ENCODE measurements at places on chromosomes 4 and X. TPM values are rescaled to one million over a fixed set of nuclear protein-coding genes. Genes with fewer than 3 reads are reported as not detected.
A peak's percentile ranks its signal among the peaks of the same experiment; 100 is the strongest.

- DNase-seq, result no peak
These were observed 46.4 kb upstream of the PARM1 start for GRCh38 chr4:74886484-74886883.

DNA sequence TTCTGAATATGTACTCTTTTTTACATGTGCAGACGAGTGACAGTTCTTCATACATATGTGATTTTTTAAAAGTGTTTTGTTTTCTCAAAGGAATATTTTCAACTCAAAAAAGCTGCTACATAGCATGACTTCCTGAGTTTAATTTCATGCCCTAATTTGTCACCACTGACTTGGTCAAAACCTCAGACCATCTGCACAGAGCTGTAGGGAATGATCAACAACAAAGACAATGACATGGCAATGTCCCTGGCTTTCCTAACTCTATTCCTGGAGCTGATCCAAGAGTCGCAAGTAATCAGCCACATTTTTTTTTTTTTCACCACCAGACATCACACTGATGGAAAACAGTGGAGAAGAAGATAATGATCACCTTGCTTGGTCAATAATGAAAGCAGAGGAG lies 97.7 kb downstream of the TMA16 start:
- DNase-seq, result peak; percentile 21

- no peak for DNase-seq
These were observed 13.8 kb upstream of the SH3TC1 start for GRCh38 chr4:8185295-8185694.

- no peak for DNase-seq
These were observed 53.1 kb upstream of the HGFAC start for GRCh38 chr4:3388471-3389232.

GRCh38 chrX:1422135-1422465 lies 30.2 kb upstream of the SLC25A6 start:
- no peak for DNase-seq

The BTK gene
- not detected for total RNA-seq

The COX7B2 gene
- not detected for total RNA-seq

The FGF16 gene
- total RNA-seq, result not detected

DNA sequence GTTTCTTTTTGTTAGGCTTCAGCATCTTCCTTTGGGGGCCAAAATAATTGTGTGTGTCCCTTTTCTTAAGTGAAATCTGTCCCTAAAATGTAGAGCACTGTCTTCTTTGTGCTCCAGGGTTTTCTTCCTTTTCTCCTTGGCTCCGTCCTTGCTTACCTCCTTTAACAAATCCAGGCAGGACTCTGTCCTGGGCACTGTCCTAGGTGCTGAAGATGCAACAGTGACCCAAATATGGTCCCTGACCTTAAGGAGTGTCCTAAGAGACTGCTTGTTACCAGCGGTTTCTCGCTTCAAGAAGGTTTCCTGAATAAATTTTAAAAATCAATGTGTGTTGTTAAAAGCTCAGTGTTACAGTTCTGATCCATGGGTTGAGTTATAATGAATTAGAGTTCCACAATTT lies 471.8 kb downstream of the KCNIP4 start:
- DNase-seq, result no peak

The SPANXA2 gene
- not detected for total RNA-seq

DNA sequence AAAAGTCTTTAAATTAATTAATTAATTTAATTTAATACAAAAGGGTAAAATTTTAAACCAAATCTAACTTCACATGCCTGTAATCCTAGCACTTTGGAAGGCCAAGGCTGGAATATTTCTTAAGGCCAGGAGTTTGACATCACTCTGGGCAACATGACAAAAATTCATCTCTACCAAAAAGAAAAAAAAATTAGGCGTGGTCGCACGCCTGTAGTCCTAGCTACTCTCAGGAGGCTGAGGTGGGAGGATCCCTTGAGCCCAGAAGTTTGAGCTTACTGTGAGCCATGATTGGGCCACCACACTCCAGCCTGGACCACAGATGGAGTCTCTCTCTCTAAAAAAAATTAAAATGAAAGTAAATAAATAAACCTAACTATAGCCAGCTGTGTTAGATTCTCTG lies 39.2 kb upstream of the ANTXR2 start:
- DNase-seq, result no peak

GRCh38 chrX:5474282-5474681 lies 754.4 kb downstream of the NLGN4X start:
- DNase-seq, result no peak

The WDR17 gene
- total RNA-seq, result 2.8 TPM

- DNase-seq, result no peak
These were observed 883 bp upstream of the PPM1K start for GRCh38 chr4:88285235-88285653.

DNA sequence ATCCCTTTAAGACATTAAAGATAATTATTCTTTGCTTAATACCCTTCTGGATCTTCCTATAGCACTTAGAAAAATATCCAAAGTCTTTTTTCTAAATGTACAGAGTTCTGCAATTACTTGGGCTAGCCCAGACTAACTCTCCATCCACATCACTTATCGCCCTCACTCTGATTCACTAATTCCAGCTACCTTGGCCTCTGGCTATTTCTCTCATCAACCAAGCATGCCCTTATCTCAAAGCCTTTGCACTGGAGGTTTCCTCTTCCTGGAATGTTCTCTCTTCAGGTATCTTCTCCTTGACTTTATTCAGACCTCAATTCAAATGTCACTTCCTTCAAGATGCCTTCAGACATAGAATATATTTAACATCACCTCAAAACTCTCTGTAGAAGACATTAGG lies 345.1 kb upstream of the SMIM31 start:
- DNase-seq, result no peak

GRCh38 chr4:898123-898522 lies 34.0 kb downstream of the GAK start:
- no peak for DNase-seq

DNA sequence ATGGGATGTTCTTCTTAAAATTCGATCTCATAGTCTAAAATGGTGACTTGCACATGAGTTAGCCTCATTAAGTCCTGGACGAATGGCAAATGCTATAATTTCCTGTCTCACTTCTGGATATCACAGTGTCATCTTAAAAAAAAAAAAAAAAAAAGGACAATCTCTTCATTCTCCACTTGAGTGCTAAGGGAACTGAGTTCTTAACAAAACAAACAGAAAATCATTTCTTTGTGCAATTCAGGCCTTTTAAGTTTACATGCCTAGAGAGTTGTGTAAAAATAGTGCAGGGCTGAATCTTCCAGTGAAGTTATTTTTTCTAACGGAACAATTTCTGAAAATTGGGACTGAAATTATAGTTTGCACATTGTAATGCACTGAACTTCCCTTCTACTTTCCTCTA lies 122.8 kb upstream of the FAT1 start:
- DNase-seq, result no peak

DNA sequence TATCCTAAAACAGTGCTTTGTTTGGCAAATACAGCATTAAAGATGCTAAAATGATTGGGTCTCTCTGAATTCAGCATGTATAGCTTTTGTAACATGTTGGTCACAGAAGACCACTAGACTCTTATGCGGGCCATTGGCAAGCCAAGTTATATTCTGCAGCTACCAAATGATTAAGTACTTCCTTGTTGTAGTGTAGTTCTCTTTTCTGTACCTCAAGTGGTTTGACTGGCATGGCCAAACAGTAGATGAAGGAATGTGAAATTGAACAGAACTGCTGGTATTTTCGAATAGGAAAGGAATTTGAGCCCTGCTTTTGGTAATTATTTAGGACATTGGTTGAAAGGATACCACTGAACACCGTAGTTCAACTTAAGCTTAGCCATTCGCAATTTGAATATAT lies 193.9 kb upstream of the GPC4 start:
- no peak for DNase-seq

GRCh38 chr4:76654791-76655190 lies 219.8 kb downstream of the SHROOM3 start:
- no peak for DNase-seq

The CDS1 gene
- total RNA-seq, result not detected

The MAGEA2 gene
- total RNA-seq, result not detected

DNA sequence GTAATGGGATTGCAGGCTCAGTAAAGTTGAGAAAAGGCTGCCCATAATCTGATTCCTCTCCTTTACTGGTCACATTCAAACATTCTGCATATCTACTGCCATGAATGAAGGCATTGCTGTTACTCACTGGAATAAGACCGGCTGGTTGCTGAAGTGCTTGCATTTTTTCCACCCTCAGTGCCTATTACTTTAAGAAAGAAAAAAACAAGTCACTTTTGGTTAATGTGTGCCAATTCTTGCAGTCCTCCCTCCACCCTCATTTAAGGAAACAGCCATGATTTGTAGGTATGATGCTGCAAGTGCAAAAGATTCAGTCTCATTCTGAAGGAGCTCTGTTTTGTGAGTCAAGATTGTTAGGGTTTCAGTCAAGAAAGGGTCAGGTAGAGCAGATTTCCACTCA lies 94.9 kb downstream of the EMCN start:
- peak; percentile 59 for DNase-seq

The TMPRSS11A gene
- not detected for total RNA-seq

- no peak for DNase-seq
These were observed 108.6 kb downstream of the PPP3CA start for GRCh38 chr4:101238706-101239105.

- DNase-seq, result peak; percentile 67
These were observed 63.8 kb upstream of the ATOH1 start for GRCh38 chr4:93764639-93765246.

The SSR4 gene
- total RNA-seq, result 157 TPM

DNA sequence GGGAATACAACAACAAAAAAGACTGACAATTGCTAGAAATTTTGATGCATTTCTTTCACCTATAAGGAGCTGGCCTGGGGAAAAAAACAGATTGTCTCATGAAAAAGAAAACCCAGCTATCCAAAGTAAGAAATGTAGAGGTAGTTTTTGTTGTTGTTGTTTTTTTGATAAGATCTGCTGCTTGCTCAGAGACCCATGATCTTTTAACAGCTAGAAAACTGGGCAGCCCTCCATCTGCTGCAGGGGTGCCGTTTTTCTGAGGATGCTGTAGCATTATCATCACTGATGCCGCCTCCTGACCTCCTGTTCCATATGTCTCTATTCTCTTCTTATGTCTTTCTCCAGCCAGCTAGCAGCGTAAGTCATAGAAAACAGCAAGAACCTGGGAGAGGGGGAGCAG lies 98.3 kb downstream of the BMPR1B start:
- DNase-seq, result no peak

All from G401 (cell line).